Activated naive CD4-positive, alpha-beta T cell (primary cell): ENCODE measurements at places on chromosomes 16 and 17.
A peak's percentile ranks its signal among the peaks of the same experiment; 100 is the strongest.

- DNase-seq, result no peak
Measured at GRCh38 chr16:49068224-49068623, 213.4 kb downstream of the CBLN1 start.

DNA sequence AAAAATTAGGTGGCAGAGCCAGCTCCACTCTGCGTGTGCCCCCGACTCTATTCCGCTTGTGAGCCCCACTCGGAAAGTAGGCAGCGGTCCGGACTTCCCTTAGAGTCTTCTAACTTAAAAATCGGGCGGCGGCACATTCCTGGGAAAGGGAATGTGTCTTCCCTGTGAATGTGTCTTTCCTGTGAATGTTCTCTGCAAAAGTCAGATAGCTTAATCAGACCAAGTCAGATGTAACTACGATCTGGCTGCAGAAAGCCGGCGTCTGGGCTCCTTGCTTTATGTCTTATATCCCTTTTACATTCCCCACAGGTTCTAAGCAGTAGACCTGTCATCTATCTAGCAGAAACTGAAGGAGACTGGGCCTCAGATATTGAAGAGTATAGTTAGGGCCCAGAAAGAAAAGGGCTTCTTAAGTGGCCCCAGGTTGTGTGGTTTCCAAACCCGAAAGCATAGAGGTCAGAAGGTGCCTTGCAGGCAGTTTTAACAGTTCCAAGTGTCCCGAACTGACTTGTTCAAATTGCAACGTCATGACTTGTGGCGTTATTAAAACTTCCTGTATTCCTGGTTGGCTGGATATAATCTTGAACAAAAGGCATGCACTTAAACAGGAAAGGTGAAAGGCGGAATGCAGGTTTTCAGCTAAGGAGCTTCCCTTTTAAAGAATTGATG, 601 bp downstream of the PHKB start:
- DNase-seq, result no peak

DNA sequence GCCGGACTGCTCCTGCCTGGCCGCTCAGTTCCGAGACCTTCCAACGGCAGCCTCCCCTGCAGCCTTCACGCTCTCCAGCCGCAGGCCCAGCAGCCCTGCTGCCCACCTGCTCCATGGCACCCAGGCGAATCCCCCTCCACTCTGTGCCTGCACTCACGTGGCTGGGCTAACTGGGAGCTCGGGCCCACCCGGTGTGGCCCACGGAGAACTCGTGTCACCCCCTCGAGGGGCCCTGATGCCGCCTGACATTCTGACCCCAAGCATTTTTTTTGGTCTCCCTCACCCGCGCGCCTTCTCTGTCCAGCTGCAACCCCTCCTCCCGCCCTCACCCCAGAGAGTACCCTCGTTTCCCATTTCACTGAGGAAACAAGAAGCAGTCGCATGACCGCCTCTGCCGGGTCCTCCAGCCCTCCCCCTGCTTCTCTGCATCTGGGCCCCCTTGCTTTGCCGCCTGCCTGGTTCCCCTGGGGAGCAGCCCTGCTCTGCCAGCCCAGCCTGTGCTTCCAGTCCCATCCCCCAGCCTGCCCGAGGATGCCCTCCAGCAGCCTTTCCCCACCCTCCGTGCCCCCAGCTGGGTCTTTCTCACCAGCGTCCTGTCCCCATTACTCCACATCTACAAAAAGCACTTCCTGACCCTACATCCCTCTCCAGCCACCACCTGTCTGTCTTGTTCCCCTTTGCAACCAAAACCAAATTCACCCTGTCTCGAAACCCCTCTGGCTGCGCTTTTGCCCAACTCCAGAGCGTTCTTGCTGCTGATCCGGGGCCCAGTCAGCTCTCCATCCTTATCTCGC, 146.4 kb upstream of the CHMP6 start:
- no peak for DNase-seq

GRCh38 chr16:11316331-11317015, 28.8 kb upstream of the RMI2 start:
- DNase-seq, result no peak

DNA sequence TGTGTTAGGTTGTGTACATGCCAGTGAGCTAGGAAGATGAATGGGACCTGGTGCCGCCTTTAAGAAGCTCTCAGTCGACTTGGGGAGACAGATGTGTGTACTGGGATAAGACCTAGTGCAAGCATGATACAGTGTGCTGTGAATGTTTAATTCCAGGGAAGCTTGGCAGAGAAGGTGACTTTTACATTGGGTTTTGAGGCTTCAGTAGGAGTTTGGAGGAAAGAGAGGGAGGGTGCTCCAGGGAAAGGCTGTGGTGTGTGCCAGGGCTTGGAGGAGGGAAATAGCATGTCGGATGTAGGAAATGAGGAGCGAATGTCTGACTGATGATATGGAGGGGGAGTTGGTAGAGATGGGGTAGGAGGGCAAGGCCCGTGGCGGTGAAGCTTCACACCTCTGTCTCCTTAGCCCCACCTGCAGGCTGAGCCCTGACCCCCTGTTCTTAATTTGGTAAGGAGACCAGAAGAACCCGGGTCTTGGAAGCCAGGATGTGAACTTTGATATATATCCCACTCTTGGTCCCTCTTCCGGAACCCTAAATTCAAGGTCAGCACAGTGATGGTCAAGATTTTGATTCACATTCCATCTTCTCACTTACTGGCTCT, 76.6 kb downstream of the PLCG2 start:
- DNase-seq, result no peak

DNA sequence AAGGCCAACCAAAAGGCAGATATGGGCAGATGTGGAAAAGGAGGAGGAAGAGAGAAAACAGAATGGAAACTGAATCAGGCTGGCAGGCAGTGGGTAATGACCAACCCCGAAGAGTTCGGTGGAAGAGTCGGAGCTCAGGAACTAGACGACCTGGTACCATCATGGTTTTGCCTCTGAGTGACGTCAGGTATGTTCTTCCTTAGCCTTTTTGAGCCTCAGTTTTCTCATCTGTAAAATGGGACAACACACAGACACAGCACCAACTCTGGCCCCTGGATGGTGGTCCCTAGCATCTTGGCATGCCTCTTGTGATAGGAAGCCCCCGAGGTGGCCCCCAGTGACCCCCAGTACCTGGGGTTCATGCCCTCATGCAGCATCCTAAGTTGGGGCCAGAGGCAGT, 37.2 kb upstream of the C16orf82 start:
- DNase-seq, result no peak

GRCh38 chr17:9140550-9141424, 119.5 kb downstream of the NTN1 start:
- DNase-seq, result no peak

- no peak for DNase-seq
Measured at GRCh38 chr16:56758930-56759329, 29.0 kb downstream of the NUP93 start.

DNA sequence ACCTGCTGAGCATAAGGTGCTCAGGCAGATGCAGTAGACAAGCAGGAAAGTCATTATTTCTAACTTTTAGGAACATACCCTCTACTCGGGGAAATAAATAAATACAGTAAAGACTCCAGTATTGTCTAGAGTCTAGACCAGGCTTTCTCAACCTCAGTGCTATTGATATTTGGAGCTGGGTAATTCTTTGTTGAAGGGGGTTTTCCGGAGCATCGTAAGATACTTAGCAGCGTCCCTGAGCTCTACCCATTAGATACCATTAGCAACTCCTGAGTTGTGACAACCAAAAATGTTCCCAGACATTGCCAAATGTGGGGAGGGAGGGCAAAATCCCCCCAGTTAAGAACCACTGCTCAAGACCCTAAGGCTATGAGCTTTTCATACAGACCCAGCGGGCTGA, 21.1 kb downstream of the EPOP start:
- DNase-seq, result no peak

DNA sequence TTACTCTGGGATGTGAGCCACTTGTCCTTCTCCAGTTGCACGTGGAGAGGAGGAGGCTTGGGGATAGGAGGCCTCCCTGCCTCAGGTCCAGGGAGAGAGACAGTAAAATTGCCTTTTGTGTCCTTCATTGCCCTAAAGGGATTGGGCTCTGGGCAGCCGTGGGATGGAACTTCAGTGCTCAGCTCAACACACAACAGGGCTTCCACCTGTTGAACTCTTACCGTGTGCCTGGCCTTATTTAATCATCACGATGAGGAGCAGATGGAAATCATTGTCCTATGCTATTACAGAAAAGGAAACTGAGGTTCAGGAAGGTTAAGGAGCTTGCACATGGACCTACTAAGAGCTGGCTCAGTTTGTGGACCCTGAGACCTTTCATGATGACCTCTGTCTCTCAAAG, 92.4 kb upstream of the CDC42EP4 start:
- no peak for DNase-seq

DNA sequence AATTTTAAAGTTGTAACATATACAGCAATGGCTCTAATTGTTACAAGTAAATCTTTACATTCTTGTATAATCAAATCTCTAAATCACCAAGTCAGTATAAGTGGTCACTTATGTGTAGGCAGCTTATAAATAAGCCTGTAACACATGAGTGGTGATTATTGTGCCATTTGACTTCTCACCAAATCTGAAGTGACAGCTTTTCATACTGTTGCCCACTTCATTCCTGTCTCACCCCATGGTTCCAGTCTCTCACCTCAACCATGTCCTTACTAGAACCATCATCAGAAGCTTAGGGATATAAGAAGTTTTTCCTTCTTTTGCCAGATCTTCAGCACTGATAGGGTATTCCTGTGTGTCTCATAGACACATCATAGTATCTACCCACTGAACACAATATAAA, 23.5 kb downstream of the TNRC6A start:
- no peak for DNase-seq

DNA sequence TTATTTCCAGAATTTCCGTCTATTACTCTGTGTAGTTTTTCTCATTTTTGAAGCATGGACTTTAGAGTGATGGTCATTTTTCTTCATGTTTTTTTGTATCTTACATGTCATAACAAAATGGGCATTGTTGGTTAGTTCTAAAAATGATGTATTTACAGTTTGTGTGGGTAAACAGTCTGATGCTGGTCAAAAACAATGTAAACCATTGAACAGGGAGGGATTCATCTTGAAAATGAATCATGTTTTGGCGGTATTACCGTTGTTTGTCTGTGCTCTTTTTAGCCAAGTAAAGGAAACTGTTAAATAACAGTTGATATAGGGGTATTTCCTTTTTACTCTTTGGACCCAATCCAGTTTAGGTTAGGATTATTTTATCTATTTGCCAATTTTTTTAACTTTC, 315.8 kb downstream of the BCAS3 start:
- DNase-seq, result no peak

- no peak for DNase-seq
Measured at GRCh38 chr16:86410081-86410480, 100.2 kb upstream of the FOXF1 start.

- DNase-seq, result peak; percentile 71
Measured at GRCh38 chr17:76523084-76524037, 14.1 kb downstream of the CYGB start.

- DNase-seq, result peak; percentile 74
Measured at GRCh38 chr16:29784901-29785500, 5.5 kb upstream of the KIF22 start.

GRCh38 chr17:2064980-2065785, 10.3 kb downstream of the HIC1 start:
- peak; percentile 38 for DNase-seq
